ENCODE measurements at places on chromosomes 1 and 21. TPM values are rescaled to one million over a fixed set of nuclear protein-coding genes. Genes with fewer than 3 reads are reported as not detected.

Gene CLSTN1
- 63.9 TPM for total RNA-seq

Gene NFASC
- total RNA-seq: 1.8 TPM

Gene RBP7
- total RNA-seq: 4.9 TPM

Gene SLFNL1
- not detected for total RNA-seq

Gene PRKAA2
- 2.7 TPM for total RNA-seq

Gene OLFML2B
- 0.40 TPM for total RNA-seq

Gene ANKRD45
- 0.14 TPM for total RNA-seq

Gene CFHR5
- total RNA-seq: not detected

Gene PROK1
- not detected for total RNA-seq

Gene MAN1C1
- total RNA-seq: 0.24 TPM

Gene OR10J5
- total RNA-seq: not detected

Gene CCDC17
- 0.45 TPM for total RNA-seq

Gene HSD3B2
- not detected for total RNA-seq

Gene LAMC1
- 118 TPM for total RNA-seq

Gene ATP1A4
- not detected for total RNA-seq

Gene CAMTA1
- total RNA-seq: 63.7 TPM

Gene TNNI3K
- total RNA-seq: not detected

Gene KCNK2
- 0.22 TPM for total RNA-seq

Gene SH2D1B
- total RNA-seq: 0.15 TPM

Gene GPR52
- not detected for total RNA-seq

Data from A549 treated with DMSO at 1 μM for 4 hours (cell line).